ENCODE measurements at places on chromosomes 6 and 20. TPM values are rescaled to one million over a fixed set of nuclear protein-coding genes. Genes with fewer than 3 reads are reported as not detected.
A peak's percentile ranks its signal among the peaks of the same experiment; 100 is the strongest.

GRCh38 chr20:16241911-16242310, 331.3 kb downstream of the KIF16B start:
- no peak for DNase-seq
- H3K4me3 ChIP-seq = no peak overlapping the region
- no peak overlapping the region for H3K27ac ChIP-seq
- H3K36me3 ChIP-seq = no peaks in the 10 kb centered on the region

DNA sequence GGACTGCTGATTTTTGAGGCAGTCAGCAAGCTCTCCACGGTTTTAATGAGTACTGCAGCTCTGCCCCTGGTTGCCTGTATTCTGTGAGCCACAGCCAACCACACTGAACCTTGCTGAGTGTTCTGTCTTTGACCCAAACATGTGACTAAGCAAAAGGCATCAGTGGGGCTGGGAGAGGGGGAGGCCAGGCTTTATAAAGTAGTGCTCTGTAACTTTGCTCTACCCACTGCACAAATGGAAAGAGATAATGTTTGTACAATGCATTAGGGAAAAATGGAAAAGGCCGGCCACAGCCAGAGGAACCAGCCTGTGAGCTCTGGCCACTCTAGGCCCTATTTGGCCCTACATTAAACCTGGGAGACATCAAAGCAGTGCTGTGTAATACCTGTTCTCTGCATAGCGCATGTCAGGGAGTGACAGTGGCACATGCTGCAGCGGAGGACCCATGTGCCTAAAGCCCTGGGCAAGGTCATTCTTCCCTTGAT, 22.0 kb downstream of the KLHL31 start:
- no peaks in the 10 kb centered on the region for H3K4me1 ChIP-seq
- DNase-seq = no peak
- H3K27ac ChIP-seq = no peak overlapping the region
- H3K4me3 ChIP-seq = no peak overlapping the region
- no peaks in the 10 kb centered on the region for H3K27me3 ChIP-seq

Gene ARMC2
- total RNA-seq = 6.6 TPM

- no peak for DNase-seq
- H3K4me3 ChIP-seq = no peak overlapping the region
- H3K27me3 ChIP-seq = no peaks in the 10 kb centered on the region
- H3K27ac ChIP-seq = no peak overlapping the region
- H3K4me1 ChIP-seq = no peaks in the 10 kb centered on the region
Observed at GRCh38 chr6:42118162-42119001, 24.0 kb downstream of the C6orf132 start.

DNA sequence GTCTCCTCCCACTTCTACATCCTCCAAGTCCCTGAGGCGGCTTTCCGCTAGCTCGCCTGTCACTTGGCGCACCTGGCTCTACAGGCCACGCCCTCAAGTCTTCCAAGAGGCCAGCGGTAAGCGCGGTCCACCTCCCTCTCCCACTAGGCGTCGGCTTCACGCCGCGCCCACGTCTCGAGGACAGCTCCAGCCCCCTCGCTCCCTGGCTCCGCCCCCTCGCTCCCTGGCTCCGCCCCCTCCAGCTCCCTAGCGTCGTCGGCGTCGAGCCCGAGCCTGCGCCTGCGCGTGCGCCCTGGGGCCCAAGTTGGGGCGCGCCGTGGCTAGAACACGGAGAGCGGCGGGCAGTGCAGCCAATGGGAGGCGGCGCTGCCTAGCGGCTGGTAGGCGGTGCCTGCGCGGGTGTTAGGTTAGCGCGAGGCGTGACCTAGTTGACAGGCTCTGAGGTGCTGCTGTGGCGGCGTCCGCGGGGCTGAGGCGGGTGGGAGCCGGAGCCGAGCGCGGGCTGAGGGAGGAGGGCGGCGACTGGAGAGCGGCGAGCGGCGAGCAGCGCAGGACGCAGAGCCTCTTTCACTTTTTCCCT, at the start of gene MACROD2:
MACROD2 (plus strand) TSS at position 431 of the 580 bp plus-strand sequence.
- H3K4me3 ChIP-seq = peak within 1 kb of the TSS; percentile 33
- H3K27me3 ChIP-seq = no peaks in the 10 kb centered on the region
- peak within 1 kb of the TSS; percentile 80 for H3K27ac ChIP-seq
- peak; percentile 95 for DNase-seq
- no peaks in the 10 kb centered on the region for H3K36me3 ChIP-seq

DNA sequence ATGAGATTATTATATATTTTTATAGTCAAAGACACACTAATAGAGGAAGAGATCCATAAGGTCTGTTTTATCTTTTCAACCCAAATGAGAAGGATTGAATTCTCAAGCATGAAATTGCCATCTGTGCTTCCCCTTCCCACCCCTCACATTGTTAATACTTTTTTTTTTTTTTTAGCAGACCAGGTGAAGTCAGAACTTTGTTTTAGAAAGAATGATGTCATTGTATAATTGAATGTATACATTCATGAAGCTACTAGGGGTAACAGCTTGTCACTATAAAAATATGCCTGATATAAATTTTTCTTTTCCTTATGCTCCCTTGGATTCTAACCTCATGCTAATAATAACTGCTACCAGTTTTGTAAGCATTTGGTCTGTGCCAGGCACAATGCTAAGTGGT, 88.9 kb downstream of the TFAP2B start:
- H3K36me3 ChIP-seq = no peaks in the 10 kb centered on the region
- H3K4me3 ChIP-seq = no peak overlapping the region
- H3K27me3 ChIP-seq = no peaks in the 10 kb centered on the region
- DNase-seq = no peak
- H3K27ac ChIP-seq = no peak overlapping the region
- no peaks in the 10 kb centered on the region for H3K4me1 ChIP-seq
